ENCODE measurements at places on chromosomes 7 and 10. TPM values are rescaled to one million over a fixed set of nuclear protein-coding genes. Genes with fewer than 3 reads are reported as not detected.
A peak's percentile ranks its signal among the peaks of the same experiment; 100 is the strongest.

DNA sequence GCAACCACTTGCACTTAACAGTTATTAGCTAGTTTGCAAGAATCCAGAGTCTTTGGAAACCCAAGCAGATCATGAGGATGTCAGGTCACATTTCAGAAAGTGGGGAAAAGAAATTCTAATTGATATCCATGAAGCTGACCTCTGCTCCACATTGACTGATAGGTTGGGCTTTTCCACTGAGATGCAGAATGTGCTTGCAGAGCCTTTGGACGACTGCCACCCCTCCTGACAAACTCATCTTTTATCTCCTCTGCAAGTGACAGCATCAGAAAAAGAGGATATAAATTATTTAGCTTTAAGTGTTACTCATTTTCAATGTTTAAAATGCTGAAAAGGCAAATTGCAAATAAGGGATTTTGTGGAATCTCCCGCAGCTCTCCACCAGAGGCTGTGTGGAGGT is 75.3 kb downstream of the C10orf90 start:
- no peak overlapping the region for H3K4me3 ChIP-seq
- H3K27me3 ChIP-seq: peaks cover 2% of the 10 kb centered on the region
- H3K27ac ChIP-seq: no peak overlapping the region
- no peak for DNase-seq
- no peaks in the 10 kb centered on the region for H3K36me3 ChIP-seq
- no peaks in the 10 kb centered on the region for H3K4me1 ChIP-seq

TFR2 gene
- 10.1 TPM for total RNA-seq

DNA sequence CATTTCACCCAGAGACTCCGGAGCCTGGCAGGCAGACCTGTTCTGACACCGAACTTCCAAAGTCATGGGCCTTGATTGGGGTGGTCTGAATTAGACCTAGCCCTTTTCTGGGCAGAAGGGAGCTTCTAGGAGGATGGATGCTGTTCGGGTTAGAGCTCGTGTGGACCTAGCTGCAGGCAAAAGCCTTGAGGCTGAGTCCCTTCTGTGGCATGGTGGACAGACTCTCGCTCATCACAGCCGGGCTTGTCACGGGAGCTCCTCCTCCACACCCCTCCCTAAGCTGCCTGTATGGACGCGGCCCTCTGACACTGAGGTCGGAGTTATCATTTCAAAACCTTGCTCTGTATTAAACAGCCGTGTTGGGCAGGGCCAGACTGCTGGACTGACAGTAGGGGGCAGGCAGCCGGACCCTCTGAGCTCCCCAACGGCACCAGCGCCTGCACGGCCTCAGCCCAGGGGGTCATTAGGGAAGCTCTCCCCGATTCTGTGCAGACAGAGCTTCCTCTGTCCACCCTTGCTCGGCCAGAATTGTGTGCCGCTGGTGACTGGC is 2.2 kb downstream of the IRF5 start:
- H3K4me3 ChIP-seq: peak overlapping the region; percentile 87
- H3K27me3 ChIP-seq: peaks cover 20% of the 10 kb centered on the region
- peaks cover 34% of the 10 kb centered on the region for H3K4me1 ChIP-seq
- H3K27ac ChIP-seq: no peak overlapping the region

DNA sequence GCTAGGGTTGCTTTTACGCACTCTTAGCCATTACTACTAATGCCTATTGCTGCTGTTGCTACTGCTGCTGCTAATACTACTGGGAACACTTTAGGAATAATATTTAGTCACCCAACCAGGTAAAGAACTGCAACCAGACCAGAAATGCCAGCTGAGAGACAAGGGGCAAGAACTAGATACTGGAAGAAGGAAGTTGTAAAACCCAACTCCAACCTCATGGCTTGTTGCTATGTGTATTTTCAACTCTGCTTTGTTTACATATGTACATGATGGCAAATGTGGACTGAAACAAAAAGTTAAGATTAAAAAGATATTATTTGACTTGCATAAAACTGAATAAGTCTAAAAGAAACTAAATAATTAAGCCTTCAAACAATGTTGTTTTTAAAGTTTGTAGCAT is 177.7 kb downstream of the GNAT3 start:
- H3K4me1 ChIP-seq: peaks cover 2% of the 10 kb centered on the region
- no peaks in the 10 kb centered on the region for H3K27me3 ChIP-seq
- H3K4me3 ChIP-seq: no peak overlapping the region
- DNase-seq: no peak

GRCh38 chr10:16788125-16788524 is 29.1 kb downstream of the RSU1 start:
- H3K4me3 ChIP-seq: peak overlapping the region; percentile 63
- peaks cover 45% of the 10 kb centered on the region for H3K36me3 ChIP-seq
- no peaks in the 10 kb centered on the region for H3K27me3 ChIP-seq
- peak; percentile 34 for DNase-seq
- peak overlapping the region; percentile 96 for H3K27ac ChIP-seq

DNA sequence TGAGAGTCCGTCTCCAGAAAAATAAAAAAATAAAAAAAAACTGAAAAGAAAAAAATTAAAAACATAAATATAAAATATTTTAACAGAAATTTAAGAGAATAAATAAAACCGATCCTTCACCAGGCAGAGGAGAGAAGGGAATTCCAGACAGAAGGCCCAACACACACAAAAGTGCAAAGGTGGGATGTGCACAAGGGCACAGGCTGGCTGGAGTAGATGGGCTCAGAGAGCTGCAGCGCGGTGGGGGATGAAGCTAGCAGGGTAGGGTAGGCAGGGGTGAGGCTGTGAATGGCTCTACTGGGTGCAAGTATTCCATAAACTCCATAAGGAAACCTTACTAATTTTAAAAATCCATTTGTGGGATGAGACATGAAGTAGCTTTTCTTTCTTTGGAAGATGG is 15.7 kb upstream of the ARPC1A start:
- H3K27me3 ChIP-seq: peaks cover 4% of the 10 kb centered on the region
- no peak overlapping the region for H3K27ac ChIP-seq
- H3K4me1 ChIP-seq: peaks cover 16% of the 10 kb centered on the region
- H3K4me3 ChIP-seq: no peak overlapping the region
- no peaks in the 10 kb centered on the region for H3K36me3 ChIP-seq

GRCh38 chr7:52135403-52135802 is 818.8 kb upstream of the COBL start:
- no peaks in the 10 kb centered on the region for H3K4me1 ChIP-seq
- no peak for DNase-seq
- no peaks in the 10 kb centered on the region for H3K27me3 ChIP-seq
- H3K27ac ChIP-seq: no peak overlapping the region
- H3K36me3 ChIP-seq: no peaks in the 10 kb centered on the region

- no peak overlapping the region for H3K27ac ChIP-seq
- no peak for DNase-seq
- H3K4me1 ChIP-seq: no peaks in the 10 kb centered on the region
- H3K36me3 ChIP-seq: no peaks in the 10 kb centered on the region
- no peak overlapping the region for H3K4me3 ChIP-seq
Observed at GRCh38 chr10:111967547-111967946, 216.0 kb downstream of the GPAM start.

GRCh38 chr7:88293866-88294265 is 12.8 kb downstream of the STEAP4 start:
- H3K27me3 ChIP-seq: peaks cover 5% of the 10 kb centered on the region
- no peak for DNase-seq
- no peaks in the 10 kb centered on the region for H3K36me3 ChIP-seq
- H3K4me1 ChIP-seq: no peaks in the 10 kb centered on the region

DNA sequence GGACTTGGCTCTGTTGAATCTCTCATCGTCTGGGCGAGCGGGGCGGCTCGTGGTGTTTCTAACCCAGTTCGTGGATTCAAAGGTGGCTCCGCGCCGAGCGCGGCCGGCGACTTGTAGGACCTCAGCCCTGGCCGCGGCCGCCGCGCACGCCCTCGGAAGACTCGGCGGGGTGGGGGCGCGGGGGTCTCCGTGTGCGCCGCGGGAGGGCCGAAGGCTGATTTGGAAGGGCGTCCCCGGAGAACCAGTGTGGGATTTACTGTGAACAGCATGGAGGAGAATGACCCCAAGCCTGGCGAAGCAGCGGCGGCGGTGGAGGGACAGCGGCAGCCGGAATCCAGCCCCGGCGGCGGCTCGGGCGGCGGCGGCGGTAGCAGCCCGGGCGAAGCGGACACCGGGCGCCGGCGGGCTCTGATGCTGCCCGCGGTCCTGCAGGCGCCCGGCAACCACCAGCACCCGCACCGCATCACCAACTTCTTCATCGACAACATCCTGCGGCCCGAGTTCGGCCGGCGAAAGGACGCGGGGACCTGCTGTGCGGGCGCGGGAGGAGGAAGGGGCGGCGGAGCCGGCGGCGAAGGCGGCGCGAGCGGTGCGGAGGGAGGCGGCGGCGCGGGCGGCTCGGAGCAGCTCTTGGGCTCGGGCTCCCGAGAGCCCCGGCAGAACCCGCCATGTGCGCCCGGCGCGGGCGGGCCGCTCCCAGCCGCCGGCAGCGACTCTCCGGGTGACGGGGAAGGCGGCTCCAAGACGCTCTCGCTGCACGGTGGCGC is at the start of gene EN2:
Gene EN2, plus strand, starts transcription at position 19 of the 767 bp plus-strand sequence. Its CDS starts 249 bp downstream, at position 268.
- H3K4me1 ChIP-seq: peaks cover 18% of the 10 kb centered on the region
- H3K27ac ChIP-seq: no peak within 1 kb of the TSS
- H3K36me3 ChIP-seq: no peaks in the 10 kb centered on the region
- no peak for DNase-seq
- peaks cover 66% of the 10 kb centered on the region for H3K27me3 ChIP-seq
- peak within 1 kb of the TSS; percentile 54 for H3K4me3 ChIP-seq

VAX1 gene
- total RNA-seq: not detected

DNA sequence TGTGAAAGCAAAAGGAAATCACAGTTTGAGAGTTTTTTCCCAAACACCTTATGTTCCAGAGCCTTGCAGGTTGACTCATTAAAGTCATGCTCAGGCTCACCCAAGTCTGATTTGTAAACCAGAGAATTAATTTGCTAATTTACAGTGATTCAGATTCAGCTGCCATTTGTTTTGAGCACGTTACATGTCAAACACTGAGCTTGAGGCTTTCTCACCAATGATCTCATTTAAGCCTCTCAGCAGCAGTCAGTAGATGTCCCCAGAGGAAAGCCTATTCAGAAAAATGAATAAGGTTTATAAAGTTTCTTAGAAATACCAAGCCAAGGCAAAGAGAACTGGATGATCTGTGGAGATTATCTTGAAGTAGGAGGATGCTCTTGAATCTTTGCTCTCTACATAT is 420.4 kb downstream of the HTR7 start:
- no peak for DNase-seq
- no peak overlapping the region for H3K27ac ChIP-seq
- H3K27me3 ChIP-seq: peaks cover 7% of the 10 kb centered on the region
- H3K4me3 ChIP-seq: no peak overlapping the region
- H3K4me1 ChIP-seq: no peaks in the 10 kb centered on the region
- peaks cover 2% of the 10 kb centered on the region for H3K36me3 ChIP-seq

- no peak overlapping the region for H3K4me3 ChIP-seq
- no peaks in the 10 kb centered on the region for H3K4me1 ChIP-seq
- H3K36me3 ChIP-seq: no peaks in the 10 kb centered on the region
- no peak for DNase-seq
- H3K27me3 ChIP-seq: peaks cover 15% of the 10 kb centered on the region
Observed at GRCh38 chr10:548238-548901, 141.1 kb downstream of the DIP2C start.

GRCh38 chr7:83465643-83466042 is 183.3 kb downstream of the SEMA3E start:
- no peaks in the 10 kb centered on the region for H3K4me1 ChIP-seq
- H3K4me3 ChIP-seq: no peak overlapping the region
- no peak for DNase-seq

CALHM3 gene
- total RNA-seq: not detected

DNA sequence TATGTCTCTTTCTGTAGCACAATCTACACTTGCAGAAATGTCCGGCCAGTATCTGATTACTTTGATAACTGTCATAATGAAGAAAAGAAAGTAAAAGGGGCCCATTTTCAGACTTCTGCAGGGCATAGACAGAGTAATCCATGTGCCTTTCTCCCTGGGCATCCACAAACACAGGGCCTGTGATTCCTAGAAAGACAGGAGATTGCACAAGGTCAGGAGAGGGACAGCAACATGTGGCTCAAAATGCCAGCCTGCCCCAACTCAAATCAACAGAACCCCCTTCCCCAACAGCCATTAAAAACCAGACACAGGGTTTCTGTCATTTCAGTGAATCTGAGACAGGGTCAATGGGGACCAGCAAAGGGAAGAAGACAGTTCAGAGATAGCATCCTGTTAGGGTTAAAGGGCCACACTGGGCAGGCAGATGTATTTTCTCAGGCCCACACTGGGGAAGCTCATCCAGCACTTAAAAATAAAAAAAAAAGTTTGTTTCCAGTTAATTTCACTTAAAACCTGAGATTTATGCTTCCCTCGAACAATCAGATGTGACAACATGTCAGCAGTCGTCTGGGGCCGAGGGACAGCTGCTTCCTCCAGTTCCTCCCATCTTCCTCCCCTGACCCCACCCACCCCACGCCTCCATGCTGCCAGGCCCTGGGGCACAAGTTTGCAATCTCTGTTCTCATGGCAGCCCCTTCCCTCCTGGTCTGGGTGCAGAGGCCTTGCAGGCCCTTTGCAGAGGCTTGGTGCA is 30.7 kb upstream of the ACSL5 start:
- no peak overlapping the region for H3K4me3 ChIP-seq
- no peak overlapping the region for H3K27ac ChIP-seq
- peaks cover 2% of the 10 kb centered on the region for H3K27me3 ChIP-seq

DNA sequence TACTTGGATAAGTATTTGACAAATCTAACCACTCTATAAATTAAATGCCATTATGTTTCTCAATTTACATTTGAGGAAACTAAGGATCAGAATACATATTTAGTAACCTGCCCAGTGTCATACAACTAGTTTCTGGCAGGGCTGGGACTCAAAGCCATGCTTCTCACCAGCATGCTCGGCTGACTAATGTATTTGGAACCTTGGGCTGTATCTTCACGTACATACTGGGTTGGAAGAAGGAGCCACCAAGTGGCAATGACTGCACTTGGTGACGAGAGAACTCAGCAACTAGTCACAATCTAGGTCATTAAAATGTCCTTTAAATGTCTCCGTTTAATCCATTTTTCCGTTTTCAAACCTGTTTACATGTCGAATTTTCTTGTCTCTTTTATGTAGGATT is 42.9 kb downstream of the CHRM2 start:
- H3K27me3 ChIP-seq: no peaks in the 10 kb centered on the region
- H3K4me1 ChIP-seq: no peaks in the 10 kb centered on the region
- no peak for DNase-seq

DNA sequence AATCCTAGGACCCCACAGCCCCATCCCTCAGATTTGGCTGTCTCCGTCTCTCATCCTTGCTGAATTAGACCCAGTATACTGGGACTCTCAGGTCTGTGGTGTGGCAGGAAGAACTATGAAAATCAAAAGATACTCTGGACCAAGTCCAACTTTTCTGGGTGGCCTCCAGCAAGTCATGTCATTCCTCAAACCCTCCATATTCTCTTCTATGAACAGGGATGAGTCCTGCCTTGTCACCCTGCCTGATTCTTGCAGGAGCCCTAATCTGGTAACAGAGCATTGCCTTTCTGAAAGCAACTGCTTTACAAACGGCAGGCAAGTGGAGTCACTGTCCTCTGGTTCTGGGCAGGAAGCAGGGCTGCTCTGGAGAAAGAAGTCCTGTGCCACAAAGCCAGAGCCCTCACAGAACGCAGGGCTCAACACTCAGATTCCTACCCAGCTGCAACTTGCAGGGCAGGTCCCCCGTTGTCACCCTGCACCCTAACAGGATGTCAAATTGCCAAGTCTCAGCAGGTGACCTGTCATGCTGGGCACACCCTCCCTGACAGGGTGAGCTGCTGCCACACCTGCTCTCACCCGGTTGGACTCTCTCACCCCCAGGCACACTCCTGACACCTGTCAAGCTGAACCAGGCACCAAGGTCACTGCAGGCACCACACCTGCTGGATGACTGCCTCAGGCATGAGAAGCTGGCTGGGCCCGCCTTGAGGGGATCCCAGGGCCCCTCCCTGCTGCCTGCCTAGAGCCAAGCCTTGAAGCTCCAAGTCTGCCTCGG is 227.7 kb downstream of the KCNMA1 start:
- H3K27ac ChIP-seq: no peak overlapping the region
- H3K4me1 ChIP-seq: no peaks in the 10 kb centered on the region
- DNase-seq: no peak
- peaks cover 3% of the 10 kb centered on the region for H3K27me3 ChIP-seq

GRCh38 chr7:79132844-79133451 is 320.5 kb downstream of the MAGI2 start:
- no peak overlapping the region for H3K4me3 ChIP-seq
- DNase-seq: no peak
- H3K36me3 ChIP-seq: no peaks in the 10 kb centered on the region

Measured in activated CD4-positive, alpha-beta T cell treated with anti-CD3 and anti-CD28 coated beads for 36 hours (primary cell).